ENCODE measurements at places on chromosomes 16 and 17.

DNA sequence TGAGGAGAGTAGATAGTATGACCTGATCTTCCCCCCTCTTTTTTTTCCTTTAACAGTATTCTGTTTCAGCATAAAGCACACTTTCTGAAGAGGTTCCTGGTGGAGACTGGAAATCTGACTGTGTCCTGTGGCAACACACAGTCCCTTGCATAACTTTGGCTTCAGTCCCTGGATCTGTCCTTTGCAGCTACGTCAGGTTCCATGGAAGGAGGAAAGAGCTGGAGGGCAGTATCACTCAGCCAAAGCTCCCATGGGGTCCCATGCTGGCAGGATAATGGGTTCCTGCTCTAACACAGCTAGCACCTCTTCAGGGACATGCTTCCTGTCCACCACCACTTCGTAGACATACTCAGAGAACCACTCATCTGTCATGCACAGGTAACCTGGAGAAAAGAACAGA is 13.3 kb upstream of the SLC6A4 start:
- peaks cover 13% of the 10 kb centered on the region for H3K4me1 ChIP-seq
- peaks cover 55% of the 10 kb centered on the region for H3K36me3 ChIP-seq
- H3K4me3 ChIP-seq: no peak overlapping the region

DNA sequence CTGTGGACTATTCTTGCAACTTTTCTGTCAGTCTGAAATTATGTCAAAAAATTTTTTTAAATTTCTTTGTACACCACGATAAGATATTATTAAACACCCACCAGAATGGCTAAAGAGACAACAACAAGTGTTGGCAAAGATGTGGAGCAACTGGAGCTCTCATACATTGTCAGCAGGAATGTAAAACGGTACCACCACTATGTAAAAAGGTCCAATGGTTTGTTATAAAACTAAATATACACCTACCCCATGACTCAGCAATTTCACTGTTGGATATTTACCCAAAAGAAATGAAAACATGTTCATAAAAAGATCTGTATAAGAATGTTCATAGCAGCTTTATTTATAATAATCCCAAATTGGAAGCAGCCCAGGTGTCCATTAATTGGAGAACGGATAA is 7.2 kb downstream of the KIAA0753 start:
- peaks cover 4% of the 10 kb centered on the region for H3K4me1 ChIP-seq
- no peak overlapping the region for H3K4me3 ChIP-seq
- H3K36me3 ChIP-seq: peaks cover 49% of the 10 kb centered on the region
- H3K27ac ChIP-seq: no peak overlapping the region
- no peaks in the 10 kb centered on the region for H3K27me3 ChIP-seq
- no peak for DNase-seq

GRCh38 chr17:5050278-5050677 is 15.1 kb upstream of the SLC52A1 start:
- no peak overlapping the region for H3K27ac ChIP-seq
- no peaks in the 10 kb centered on the region for H3K36me3 ChIP-seq
- H3K27me3 ChIP-seq: no peaks in the 10 kb centered on the region
- H3K4me1 ChIP-seq: no peaks in the 10 kb centered on the region
- DNase-seq: no peak
- H3K4me3 ChIP-seq: no peak overlapping the region

GRCh38 chr16:47567321-47567720 is 106.2 kb downstream of the PHKB start:
- H3K4me3 ChIP-seq: no peak overlapping the region
- no peak for DNase-seq
- H3K36me3 ChIP-seq: peaks cover 17% of the 10 kb centered on the region
- H3K27me3 ChIP-seq: no peaks in the 10 kb centered on the region
- no peak overlapping the region for H3K27ac ChIP-seq
- H3K4me1 ChIP-seq: peaks cover 18% of the 10 kb centered on the region

- H3K4me1 ChIP-seq: peaks cover 22% of the 10 kb centered on the region
- H3K27ac ChIP-seq: no peak overlapping the region
- H3K27me3 ChIP-seq: peaks cover 5% of the 10 kb centered on the region
- H3K36me3 ChIP-seq: no peaks in the 10 kb centered on the region
- no peak overlapping the region for H3K4me3 ChIP-seq
Measured at GRCh38 chr17:21394265-21394664, 18.1 kb downstream of the KCNJ12 start.

DNA sequence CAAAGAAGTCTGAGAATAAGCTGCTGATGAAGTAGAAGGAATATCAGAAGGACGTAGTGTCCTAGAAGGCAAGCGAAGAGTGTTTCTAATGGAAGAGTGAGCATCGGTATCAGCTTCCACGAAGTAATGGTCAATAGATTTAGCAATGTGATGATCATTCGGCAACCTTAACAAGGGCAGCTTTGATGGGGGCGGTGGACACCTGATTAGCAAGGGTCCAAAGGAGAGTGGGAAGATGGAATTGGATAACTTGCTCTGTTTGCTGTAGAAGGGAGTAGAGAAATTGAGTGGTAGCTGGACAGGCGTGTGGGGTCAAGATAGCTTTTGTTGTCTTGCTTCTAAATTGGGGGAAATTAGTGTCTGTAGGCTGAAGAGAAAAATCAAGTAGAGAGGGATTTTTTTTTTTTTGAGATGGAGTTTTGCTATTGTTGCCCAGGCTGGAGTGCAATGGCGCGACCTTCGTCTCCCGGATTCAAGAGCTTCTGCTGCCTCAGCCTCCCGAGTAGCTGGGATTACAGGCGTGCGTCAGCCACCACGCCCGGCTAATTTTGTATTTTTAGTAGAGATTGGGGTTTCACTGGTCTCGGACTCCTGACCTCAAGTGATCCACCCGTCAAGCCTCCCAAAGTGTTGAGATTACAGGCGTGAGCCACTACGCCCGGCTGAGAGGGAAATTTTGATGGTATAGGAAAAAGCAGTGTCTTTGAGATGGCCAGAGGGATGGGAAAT is 13.9 kb upstream of the HES7 start:
- peaks cover 4% of the 10 kb centered on the region for H3K4me1 ChIP-seq
- H3K36me3 ChIP-seq: peaks cover 17% of the 10 kb centered on the region
- H3K27me3 ChIP-seq: no peaks in the 10 kb centered on the region
- no peak overlapping the region for H3K4me3 ChIP-seq

DNA sequence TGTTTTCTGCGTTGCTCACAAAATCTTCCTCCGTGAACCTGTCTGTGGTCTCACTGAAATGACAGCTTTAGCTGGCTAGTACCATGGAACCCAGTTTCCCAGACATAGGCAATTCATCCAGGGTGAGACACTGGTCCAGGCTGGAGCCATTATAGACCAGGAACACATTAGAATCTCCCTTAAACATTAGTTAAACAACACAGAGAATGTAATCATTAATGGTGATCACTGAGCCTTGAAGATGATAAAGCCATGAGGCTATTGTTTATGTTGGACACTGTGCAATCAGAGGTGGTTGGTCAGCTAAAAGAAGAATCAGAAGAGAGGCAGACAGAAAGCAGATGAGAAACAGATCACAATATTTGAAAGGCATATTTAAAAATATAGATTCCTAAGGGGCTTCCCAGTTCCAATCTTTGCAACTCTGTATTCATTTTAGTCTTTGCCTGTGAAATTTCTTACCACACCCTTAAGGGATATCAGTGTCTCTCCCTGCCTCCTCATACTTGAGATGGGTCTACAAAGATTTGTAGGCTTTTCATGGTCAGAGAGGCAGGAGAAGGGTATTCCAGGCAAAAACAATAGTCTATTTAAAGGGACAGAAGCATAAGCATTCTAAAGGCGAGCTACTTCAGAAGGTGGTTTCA is 317.9 kb downstream of the MAP2K6 start:
- DNase-seq: no peak
- no peak overlapping the region for H3K27ac ChIP-seq
- no peaks in the 10 kb centered on the region for H3K36me3 ChIP-seq
- no peaks in the 10 kb centered on the region for H3K4me1 ChIP-seq

- H3K4me1 ChIP-seq: peaks cover 3% of the 10 kb centered on the region
- DNase-seq: no peak
- H3K27ac ChIP-seq: no peak overlapping the region
- no peak overlapping the region for H3K4me3 ChIP-seq
Measured at GRCh38 chr16:56470666-56471065, 19.3 kb downstream of the OGFOD1 start.

DNA sequence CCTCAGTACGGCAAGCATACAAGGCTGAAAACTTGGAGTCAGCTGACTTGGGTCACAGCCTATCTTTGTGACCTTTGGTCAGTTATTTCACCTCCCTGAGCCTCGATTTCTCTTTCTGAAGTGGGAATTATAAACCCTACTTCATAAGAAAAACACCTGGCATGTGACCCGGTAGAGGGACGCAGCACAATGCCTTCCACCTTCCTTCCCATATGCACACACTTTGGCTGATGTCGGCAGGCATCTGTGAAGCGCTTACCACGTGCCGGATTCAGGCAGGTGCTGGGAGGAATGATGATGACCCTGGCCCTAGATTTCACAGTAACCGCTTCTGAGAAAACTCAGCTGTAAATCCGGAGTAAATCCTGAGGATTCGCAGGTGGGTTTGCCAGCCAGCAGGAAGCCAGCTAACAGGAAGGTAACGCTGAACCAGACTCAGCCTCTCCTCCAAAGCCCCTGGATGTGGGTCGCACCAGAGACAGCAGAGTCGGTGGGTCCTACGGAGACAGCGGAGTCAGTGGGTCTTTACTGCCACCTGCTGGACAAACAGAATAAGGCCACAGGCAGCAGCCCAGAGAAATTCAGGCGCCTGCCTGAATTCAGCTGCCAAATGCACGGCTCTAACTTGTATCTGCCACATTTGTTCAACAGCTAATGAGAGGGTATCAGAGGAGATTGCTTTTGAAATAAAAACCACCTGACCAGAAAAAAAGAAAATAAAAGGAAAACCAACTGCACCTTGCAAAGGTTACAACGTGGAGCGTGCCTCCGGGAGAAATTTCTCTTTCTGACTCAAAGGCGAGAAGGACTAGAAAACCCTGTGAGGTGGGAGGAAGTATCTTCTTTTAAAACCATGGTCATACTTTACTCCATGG is 16.6 kb downstream of the COPRS start:
- H3K36me3 ChIP-seq: no peaks in the 10 kb centered on the region
- H3K4me1 ChIP-seq: peaks cover 2% of the 10 kb centered on the region
- no peaks in the 10 kb centered on the region for H3K27me3 ChIP-seq
- no peak overlapping the region for H3K4me3 ChIP-seq

DNA sequence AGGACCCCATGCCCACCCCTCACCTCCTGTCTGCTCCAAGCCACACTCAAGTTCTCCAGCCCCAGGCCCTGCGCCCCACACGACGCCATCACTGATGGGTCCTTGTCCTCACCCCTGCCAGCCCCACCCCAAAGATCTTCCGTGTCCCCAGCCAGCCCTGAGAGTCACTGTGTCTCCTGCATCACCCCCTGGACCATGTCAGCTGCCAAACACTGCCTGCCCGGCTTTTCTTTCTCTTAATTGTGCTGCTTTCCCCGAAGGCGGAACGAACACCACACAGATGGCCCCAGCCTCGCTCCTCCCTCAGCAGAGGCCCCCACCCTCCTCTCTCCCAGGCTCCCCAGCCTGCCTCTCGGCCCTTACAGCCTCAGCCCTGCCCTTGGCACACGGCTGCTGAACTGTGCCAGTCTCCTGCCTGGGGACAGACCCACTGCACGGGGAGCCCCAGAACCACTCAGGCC is 4.8 kb upstream of the GAA start:
- H3K36me3 ChIP-seq: no peaks in the 10 kb centered on the region
- H3K4me3 ChIP-seq: no peak overlapping the region
- DNase-seq: no peak

GRCh38 chr17:50035421-50035879 is 20.5 kb upstream of the ITGA3 start:
- no peaks in the 10 kb centered on the region for H3K27me3 ChIP-seq
- H3K4me3 ChIP-seq: no peak overlapping the region
- H3K27ac ChIP-seq: no peak overlapping the region

DNA sequence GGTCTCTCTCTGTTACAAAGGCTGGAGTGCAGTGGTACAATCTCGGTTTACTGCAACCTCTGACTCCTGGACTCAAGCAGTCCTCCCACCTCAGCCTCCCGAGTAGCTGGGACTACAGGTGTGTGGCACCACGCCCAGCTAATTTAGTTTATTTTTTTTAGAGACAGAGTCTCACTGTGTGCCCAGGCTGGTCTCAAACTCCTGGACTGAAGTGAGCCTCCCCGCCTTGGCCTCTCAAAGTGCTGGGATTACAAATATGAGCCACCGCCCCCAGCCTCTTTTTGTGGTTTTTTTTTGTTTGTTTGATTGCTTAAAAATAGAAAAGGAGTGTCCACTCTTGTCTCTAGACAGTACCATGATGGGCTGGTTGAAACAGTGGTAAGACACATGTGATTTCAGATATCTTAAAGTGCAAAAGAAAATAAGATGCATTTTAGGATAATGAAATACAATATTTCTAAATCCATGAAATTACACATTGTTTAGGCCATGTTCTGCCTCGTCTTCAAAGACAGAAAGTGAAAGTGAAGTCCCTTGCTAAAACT is 27.4 kb downstream of the KIAA0513 start:
- peak overlapping the region; percentile 50 for H3K4me3 ChIP-seq
- no peaks in the 10 kb centered on the region for H3K36me3 ChIP-seq
- H3K27ac ChIP-seq: peak overlapping the region; percentile 76

DNA sequence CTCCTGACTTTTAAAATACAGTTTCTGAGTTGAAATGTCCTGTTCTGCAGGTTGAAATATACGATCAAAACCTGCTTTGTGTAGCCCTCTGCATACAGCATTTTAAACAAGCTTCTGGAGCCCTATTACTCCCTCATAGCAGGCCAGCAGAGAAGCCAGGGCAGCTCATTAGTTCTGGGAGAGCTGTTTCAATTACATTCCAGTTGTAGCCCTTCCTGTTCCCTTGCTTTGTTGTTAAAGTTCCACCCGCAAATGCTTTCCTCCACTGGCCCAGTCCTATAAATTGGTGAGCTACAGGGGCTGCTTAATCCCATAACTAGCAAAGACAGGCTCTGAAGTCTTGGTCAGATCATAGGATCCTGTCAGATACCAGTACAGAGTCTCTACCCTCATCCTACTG is 162.5 kb downstream of the SLC39A11 start:
- H3K27ac ChIP-seq: no peak overlapping the region
- H3K4me3 ChIP-seq: no peak overlapping the region
- H3K36me3 ChIP-seq: peaks cover 9% of the 10 kb centered on the region

DNA sequence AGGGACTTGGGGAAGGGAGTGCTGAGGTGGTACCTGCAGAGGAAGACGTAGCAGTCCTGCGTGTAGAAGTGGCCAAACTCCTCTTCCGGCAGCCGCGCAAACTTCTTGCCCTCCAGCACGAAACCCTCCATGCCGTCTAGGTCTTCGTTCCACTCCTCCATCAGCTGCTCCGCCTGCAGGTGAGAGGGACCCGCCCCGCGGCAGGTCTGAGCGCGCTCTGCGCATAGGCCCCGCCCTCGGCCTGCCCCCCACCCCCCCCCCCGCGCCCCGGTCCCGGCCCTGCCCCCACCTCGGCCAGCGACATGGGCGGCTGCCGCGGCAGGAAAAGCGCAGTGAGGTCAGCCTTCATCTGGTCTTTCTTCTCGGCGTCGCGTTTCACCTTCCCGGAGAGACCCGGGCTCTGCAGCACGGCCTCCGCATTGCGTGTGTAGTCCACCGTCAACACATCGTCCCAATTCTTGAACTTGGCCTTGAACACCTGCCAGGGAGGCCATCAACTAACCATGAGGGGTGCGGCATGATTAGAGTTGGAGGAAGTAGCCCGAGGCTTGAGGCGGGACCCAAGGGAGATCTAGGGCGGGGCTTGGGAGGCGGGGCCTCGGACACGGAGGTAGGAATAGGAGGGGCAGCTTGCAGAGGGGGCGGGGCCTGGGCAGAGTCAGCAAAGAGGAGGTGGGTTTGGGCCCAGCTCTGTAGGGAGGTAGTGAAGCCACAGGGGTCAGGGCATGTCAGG is 11.5 kb downstream of the FLII start:
- H3K27me3 ChIP-seq: no peaks in the 10 kb centered on the region
- peaks cover 2% of the 10 kb centered on the region for H3K4me1 ChIP-seq
- no peak overlapping the region for H3K4me3 ChIP-seq
- no peak for DNase-seq
